NCI-H1048 (cell line): ENCODE measurements at places on chromosomes 6 and 20.

GRCh38 chr6:28003059-28003458 lies 46.0 kb downstream of the OR2B6 start:
- no peak for DNase-seq

DNA sequence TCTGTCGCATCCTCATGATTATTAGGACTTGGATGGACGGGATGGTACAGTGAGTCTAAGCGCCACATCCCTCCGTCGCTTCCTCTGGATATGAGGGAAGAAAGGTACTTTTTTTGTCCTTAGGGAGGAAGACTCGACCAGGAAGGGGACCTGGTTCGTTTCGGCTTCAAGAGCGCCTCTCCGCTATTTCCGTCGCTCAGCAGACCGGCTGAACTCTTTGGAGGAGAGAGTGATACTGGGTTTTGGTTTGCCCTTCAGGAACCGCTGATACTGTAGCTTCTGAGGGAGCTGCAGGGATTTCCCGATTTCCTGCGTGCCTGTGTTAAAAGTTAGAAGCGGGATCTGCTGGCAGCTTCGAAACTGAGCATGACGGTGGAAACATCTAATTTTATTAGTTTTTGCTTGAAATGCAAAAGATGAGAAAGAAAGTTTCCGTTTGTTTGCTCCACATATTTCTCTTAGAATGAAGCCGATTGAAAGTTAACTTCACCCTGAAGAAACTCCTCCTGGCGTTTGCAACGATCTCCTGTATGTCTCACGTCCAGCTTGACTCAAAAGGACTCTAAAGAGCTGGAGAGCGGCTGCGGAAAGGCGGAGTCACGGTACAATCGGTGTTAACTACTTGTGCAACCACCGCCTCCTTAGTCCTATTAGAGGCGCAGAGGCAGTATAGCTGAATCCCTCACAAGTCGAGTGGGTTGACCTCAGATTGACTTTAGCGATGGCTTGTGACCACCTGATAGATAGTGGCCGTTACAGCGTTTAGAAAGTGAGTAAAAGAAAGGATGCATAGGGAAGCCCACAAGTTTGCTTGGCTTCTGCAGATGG lies 129.4 kb downstream of the TRIM27 start:
- no peak for DNase-seq

- no peak for DNase-seq
These were observed 99.5 kb upstream of the ZNFX1 start for GRCh38 chr20:49377326-49377725.

DNA sequence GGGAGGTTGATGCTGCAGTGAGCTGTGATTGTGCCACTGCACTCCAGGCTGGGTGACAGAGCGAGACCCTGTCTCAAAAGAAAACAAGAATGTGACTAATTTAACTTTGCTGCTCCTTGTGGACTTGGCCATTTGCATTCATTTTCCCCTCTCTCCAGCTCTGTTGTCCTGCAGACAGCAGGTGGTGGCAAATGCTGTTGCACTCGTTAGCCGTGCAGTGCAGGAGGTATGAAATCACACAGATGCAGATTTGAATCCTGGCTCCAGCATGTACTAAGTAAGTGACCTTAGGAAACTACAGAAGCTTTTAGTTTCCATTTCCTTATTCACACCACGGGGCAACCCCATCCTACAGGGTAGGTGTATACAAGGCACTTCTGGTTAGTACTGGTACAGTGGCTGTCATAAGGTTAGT lies 9.6 kb upstream of the BEND3 start:
- DNase-seq = no peak

- DNase-seq = no peak
These were observed 93.7 kb downstream of the CDS2 start for GRCh38 chr20:5220321-5221060.

- no peak for DNase-seq
These were observed 201.6 kb upstream of the JARID2 start for GRCh38 chr6:15044146-15044882.

GRCh38 chr20:59985164-59985563 lies 26.9 kb downstream of the CDH26 start:
- DNase-seq = no peak

DNA sequence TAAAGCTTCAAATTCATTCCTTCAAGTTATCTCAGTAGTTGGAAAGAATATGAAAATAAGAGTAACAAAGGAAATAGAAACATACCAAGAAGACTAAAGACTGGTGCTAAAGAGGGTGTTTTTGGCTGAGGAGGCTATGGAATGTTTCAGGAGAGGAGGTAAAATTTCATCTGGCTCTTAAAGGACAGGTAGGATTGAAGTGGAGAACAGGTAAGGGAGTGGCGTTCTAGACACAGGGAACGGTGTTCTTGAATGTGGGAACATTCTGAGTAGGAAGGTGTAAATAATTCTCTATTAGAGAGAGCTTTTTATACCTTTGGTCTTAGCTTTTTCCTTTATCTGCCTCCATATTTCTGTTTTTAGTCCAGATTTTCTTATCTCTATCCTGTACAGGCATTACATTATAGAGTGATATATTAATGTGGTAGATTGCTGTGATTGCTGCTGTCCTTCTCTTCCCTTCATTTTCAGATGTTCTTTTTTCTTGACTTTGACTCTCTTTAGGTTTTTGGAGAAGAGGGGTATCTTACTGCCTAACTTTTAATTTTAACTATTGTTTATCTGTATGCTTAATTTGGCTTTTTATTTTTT lies 15.4 kb downstream of the QKI start:
- no peak for DNase-seq

GRCh38 chr6:83872386-83873118 lies 13.1 kb downstream of the CYB5R4 start:
- no peak for DNase-seq

DNA sequence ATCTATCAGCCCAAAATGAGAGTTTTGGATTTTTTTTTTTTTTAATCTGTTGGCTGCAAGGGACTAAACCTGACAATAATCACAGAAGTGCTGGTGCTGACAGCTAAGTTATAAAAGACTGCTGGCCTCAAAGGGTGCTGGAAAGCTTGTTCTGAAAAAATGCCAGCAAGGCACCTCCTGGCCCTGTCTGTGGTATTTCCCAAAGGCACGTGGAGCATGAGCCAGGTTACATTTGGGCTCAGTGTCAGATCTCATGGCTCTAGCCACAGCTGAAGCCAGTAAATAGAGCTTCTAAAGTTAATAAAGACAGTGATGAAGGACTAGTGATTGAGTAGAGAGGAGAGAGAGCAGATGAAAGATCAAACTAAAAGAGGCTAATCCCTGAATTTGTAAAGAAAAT lies 178.9 kb downstream of the FUT9 start:
- no peak for DNase-seq

DNA sequence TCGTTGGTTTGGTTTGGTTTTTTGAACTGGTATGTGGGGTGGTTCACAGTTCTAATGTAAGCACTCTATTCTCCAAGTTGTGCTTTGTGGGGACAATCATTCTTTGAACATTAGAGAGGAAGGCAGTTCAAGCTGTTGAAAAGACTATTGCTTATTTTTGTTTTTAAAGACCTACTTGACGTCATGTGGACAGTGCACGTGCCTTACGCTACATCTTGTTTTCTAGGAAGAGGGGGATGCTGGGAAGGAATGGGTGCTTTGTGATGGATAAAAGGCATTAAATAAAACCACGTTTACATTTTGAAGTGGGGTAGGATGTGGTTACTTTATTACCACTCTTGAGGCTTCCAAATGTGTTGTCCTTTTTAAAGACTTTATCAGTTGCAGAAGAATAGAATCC lies 168.0 kb downstream of the ZMYND8 start:
- no peak for DNase-seq
